T-helper 9 cell (primary cell): ENCODE measurements at places on chromosomes 12 and 14.

DNA sequence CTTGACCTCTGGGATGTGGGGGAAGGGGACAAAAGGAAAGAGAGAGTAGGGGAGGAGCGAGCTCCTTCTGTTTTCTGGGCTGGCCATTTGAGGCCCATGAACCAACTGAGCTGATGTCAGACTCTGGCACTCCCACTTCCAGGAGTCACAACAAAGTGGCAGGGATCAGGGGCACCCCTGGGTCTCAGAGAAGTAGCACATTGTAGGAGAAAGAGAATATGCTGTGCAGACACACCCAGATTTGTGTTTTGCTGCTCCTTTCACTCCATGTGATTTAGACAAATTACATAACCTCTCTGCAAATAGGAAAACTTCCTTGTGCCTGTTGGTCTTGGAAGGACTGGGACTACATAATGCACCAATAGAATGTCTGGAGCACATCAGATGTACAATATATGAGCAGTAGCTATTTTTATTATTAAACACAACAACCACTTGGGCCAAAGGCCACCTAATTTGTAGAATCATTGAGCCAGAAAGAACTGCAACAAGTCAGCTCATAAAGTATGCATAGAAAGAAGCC, 265.5 kb downstream of the ZFP36L1 start:
- no peak for DNase-seq

DNA sequence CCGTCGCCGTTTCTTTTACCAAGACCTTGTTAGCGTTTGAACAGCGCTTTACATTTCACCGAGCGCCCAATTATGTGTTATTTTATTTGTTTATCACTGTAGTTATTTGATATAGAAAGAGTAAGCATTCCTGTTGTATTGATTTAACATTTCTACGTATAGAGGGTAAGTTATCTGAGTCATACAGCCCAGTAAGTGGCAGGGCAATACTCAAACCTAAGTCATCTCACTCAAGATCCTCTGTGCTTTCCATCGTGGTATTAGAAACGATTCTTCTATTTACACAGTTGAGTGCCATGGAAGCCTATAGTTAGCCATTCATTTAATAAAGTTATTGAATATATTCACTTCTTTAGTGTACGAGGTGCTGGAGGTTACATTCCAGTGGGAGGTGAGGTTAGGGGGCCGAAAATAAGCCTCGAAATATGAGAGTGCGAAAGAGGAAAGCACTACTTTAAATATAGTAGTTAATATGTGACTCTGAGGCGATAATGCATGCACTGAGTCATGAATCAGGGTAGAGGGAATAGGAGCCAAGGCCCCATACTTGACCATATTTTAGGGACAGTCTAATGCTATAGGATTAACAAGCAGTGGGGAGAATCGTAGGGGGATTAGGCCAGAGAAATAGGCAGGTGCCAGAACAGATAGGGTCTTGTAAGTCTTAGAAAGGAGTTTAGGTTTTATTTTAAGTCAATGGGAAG, 629 bp downstream of the RAD51AP1 start:
- DNase-seq, result no peak

DNA sequence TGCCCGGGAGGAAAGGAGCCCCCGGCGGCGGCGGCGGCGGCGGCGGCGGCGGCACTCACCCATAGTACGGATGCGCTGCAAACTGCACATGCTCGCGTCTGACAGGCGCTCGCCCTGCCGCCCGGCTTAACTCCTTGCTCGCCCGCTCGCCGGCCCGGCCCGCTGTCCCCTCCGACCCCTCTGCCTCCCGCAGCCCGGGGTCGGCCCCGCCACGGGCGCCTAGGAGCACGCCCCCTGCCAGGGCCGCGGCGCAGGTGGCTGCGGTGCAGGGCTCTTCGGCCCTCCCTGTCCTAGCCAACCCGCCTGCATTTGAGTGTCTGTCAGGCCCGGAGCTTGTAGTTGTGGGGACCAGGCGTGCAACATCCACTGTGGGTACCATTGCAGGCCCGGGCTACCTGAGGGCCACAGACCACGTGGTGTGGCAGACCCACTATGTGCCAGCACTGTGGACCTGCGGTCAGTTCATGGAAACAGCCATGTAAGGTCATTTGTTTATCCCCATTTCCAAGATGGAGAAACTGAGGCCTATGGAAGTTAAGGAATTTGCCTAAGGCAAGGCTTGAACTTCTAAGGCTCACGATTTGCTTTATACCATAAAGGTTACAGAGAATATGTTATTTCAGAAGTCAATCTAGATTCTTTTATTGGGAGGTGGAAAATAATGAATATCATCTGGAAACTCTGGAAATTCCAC, 17.6 kb upstream of the PLEKHH1 start:
- DNase-seq, result no peak

- DNase-seq, result no peak
Measured at GRCh38 chr12:105106621-105107020, 910 bp upstream of the WASHC4 start.

- no peak for DNase-seq
Measured at GRCh38 chr12:48717252-48717695, 767 bp upstream of the CCNT1 start.

DNA sequence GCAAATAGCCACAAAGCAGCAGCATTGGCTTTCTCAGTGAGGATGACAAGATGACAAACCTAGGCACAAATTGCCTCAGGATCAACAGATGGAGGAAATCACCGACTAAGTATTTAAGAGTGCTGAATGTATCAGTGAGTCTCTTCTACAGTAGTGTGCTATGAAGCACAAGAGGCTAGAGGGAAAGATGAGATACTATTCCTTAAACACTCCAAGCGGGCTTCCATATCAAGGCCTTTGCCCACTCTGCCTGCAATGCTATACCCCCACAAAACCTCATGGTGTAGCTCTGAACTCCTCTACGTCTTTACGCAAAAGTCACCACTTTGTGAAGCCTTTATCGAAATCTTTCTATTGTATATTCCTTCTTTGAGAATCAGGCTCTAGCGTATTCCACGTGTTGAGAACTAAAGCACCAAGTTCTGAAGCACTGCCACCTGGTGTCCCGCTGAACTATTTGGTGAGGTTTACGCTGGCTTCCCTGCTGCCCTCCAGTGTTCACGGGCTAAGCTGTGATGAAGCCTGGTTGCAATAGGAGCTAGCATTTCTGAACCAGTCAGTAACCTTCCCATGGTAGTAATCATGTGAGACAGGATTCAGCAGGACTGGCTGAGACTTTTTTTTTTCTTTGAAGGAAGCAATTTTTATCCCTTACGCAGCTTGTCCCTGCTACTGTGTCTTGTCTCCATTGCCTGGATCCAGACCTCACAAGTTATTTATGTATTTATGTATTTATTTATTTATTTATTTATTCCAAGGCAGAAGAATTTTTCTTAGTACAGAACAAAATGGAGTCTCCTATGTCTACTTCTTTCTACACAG, 426.5 kb upstream of the OR4E1 start:
- DNase-seq, result peak; percentile 26

GRCh38 chr12:111783046-111783445, 16.3 kb downstream of the ALDH2 start:
- no peak for DNase-seq

DNA sequence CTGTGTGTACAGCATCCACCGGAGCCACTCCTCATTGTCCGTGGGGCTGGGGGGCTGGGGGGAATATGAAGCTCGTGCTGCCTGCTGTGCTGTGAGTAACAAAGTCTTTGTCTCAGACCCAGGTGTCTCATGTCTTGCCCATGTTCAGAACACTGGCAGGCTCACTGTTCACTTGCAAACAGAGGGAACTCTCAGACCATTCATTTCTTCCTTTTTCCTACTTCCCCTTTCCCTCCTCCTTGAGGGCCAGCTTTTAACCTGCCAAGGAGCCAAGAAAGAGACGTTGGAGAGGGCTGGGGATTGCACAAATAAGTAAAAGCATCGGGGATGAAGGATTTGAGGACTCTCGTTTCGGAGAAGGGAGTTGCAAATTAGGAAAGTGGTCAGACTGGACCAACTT, 21.6 kb downstream of the GPR132 start:
- no peak for DNase-seq

DNA sequence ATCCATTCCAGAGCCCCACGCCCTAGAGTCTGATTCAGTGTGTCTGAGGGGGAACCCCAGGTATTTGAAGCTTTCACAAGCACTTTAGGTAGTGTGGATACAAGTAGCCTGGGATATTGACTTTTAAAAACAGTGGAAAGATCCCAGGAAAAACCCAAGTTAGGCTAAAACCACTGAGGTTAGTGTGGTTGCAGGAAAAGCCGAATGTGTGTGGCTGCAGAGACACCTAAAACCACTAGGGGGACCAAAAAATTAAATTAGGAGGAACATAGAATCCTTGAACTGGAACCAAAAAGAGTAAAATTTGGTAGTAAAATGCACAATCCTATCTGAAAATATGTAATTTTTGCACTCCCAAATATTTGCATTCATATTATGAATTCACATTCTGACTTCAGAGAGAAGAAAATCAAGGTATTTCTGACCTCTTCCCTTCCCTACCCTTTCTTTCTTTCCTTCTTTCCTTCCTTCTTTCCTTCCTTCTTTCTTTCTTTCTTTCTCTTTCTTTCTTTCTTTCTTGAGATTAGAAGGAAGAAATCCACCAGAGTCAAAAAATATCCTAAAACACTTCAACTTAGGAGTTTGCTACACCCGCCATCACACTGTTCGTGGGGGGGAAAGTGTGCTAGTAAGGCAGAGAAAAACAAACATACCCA, 37.8 kb downstream of the SLCO1A2 start:
- DNase-seq, result no peak

DNA sequence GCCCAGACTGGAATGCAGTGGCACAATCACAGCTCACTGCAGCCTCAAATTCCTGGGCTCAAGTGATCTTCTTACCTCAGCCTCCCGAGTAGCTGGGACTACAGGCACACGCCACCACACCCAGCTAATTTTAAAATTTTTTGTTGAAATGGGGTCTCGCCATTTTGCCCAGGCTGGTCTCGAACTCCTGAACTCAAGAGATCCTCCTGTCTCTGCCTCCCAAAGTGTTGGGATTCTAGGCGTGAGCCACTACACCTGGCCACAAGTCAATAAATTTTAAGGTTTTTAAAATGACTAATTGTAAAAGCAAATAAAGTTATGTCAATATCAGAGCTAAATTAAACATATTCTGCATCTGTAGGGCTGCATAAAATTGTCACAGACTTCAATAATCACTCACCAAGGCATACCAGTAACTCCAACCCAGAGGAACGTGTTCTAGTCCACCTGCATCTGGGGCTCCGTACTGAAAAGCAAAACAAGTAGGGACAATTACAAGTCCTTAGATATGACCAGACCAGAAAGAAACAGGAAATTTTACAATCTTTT, 13.9 kb downstream of the GNS start:
- no peak for DNase-seq

- no peak for DNase-seq
Measured at GRCh38 chr14:73829526-73830431, 21.9 kb upstream of the PTGR2 start.

- no peak for DNase-seq
Measured at GRCh38 chr12:55068416-55069010, 48.7 kb downstream of the NEUROD4 start.

DNA sequence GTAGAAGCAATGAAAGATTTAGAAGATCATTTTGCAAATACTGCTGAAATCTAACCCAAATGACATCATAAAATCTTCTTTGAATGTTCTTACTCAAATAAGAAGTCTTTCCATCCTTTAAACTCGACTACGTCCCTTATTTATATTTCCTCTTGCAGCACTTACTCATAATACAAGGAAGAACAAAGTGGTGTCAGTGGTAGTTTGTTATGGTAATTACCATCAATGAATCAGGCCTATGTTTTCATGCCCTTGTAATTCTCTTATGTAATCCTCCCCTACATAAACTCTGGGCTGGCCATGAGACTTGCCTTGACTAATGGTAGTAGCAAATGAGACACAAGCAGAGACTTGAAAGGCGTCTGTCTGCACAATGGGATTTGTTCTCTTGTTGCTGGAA, 17.0 kb downstream of the EEA1 start:
- no peak for DNase-seq

- DNase-seq, result no peak
Measured at GRCh38 chr14:50530358-50530757, 2.0 kb downstream of the MAP4K5 start.

- DNase-seq, result no peak
Measured at GRCh38 chr12:125162489-125163028, 97.3 kb downstream of the AACS start.
